ENCODE measurements at places on chromosomes 4 and X. TPM values are rescaled to one million over a fixed set of nuclear protein-coding genes. Genes with fewer than 3 reads are reported as not detected.
A peak's percentile ranks its signal among the peaks of the same experiment; 100 is the strongest.

PCSK1N gene
- not detected for polyA plus RNA-seq

DMRTC1B gene
- 0.70 TPM for polyA plus RNA-seq

TRPC3 gene
- 0.41 TPM for polyA plus RNA-seq

- DNase-seq, result no peak
These were observed 789.2 kb upstream of the INTU start for GRCh38 chr4:126843492-126844067.

DNA sequence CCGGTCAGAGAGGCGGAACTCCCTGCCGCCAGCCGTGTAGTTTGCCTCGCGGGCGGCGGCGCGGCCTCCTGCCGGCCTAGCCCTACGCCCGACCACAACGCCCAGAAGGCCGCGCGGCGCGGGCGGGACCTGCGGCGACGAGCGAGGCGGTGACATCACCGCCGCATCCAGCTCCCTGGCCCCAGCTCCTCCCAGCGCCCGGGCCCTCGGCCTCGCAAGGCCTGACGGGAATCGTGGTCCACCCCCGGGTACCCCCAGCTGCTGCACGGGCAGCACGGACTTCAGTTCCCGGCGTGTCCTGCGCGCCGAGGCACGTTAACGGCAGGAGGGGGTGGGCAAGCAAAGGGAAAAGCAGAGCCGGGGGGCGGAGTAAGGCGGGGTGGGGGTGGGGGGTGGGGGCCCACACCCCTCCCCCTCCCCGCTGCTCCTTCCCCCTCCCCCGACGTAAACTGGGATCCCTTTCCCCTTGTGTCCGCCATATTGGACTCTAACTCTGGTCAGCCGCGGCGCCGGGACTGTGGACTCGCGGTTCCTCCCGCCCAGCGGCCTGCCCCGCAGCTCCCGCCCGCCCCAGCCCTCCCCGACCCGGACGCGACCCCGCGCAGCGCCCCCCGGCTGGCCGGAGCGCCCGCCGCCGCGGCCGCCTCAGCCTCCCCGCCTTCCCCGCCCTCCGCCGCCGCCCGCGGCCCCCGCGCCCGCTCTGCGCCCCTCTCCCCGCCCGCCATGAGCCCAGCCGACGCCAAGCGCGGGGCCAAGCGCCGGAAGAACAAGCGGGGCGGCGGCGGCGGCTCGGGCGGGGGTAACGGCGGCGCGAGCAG lies at the start of gene FAM193A:
FAM193A (plus strand) TSS at position 455 of the 818 bp plus-strand sequence; CDS start at position 724, 269 bp downstream.
- peak; percentile 99 for DNase-seq

GRCh38 chr4:14607001-14607400 lies 395.3 kb upstream of the CPEB2 start:
- DNase-seq, result no peak

DNA sequence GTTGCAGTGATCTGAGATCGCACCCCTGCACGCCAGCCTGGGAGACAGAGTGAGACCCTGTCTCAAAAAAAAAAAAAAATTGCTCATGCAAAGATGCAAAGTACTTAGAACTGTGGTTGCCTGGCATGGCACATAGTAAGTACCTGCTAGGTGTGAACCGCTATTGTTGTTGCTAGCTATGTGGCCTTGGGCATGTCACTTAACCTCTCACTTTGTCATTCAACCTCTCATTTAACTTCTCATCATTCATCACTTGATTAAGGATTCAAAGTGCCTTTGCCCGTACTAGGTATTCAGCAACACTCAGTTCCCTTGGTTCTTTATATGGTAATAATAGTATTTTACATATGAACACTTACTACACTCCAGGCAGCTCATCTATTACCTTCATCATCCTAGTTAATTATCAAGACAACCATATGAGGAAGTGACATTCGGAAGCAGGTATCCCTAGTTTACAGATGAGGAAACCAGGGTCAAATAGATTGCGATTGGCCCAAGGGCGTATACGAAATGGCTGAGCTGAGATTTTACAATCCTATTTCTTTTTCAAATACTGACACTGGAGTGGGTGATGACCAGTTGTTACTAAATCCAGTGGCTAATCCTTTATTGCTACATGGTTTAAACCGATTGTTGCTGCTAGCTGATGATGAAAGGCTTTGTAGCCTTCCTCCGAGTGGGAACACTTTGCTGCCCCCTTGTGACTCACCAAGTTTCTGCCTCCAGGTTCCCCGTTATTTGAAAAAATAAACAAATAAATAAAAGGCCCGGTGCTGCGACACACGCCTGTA lies 28.8 kb upstream of the SOWAHD start:
- peak; percentile 48 for DNase-seq

DNA sequence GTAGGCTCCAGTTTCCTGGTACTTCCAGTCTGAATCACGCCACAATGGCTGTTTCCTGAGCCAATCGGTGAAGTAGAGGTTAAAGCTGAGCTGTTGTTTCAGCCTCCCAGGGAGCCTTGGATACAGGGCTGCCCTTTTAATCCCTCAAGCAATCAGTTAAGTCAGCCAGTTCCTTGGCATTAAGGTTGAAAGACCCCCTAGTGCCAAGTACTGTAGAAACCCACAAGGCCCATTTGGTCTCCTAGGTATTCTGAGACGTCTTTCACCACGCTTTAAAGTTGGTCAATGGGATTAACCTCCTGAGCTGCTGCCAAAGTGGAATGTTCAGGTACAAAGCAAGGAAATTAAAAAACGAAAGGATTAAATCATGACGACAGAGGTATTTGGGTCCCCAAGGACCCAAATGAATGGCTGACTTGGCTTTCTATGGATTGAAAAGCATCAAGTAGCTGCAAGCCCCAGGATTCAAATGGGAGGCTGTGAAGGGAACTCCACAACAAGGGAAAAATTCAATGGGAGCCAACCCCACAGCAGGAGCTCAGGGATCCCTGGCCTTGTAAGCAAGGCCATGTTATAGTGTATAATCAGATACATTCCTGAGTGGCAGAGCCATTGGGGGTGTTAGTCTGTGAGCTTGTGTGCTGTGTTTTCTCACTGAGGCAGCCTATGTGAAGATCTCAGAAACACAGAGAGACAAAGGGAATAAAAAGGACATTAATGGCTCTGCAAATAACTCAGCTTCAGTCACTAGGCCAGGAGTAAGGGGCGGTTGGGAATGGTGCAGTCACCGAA lies 86.0 kb downstream of the ATG4A start:
- DNase-seq, result no peak

DNA sequence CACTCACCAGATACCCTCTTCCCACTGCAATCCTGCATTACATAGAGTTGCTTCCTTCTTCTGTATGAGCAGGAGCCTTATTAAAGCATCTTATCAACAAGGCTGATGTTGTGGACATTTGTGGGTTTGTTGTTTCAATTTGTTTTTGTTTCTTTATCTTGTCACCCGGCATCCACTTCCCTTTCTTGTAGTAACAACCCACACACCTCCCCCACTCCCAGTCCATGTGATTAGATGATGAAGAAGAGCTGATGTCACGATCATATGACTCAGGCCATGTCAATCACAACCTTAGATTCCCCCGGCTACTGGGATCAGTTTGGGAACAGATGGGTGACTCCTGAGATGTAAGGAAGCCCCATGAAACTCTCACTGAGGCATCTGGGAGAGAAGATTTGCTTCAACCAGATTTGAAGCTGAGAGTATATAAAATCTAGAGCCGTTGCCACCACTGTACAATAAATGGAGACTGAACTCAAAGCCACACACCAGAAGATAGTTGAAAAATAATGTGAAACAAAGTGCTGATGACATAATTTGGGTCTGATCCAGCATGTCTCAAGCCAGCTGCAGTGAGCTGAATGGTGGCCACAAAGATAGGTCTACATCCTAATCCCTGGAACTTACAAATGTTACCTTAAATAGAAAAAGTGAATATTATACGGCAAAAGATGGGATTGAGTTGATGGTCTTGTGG lies 34.1 kb upstream of the SRD5A3 start:
- peak; percentile 53 for DNase-seq

DNA sequence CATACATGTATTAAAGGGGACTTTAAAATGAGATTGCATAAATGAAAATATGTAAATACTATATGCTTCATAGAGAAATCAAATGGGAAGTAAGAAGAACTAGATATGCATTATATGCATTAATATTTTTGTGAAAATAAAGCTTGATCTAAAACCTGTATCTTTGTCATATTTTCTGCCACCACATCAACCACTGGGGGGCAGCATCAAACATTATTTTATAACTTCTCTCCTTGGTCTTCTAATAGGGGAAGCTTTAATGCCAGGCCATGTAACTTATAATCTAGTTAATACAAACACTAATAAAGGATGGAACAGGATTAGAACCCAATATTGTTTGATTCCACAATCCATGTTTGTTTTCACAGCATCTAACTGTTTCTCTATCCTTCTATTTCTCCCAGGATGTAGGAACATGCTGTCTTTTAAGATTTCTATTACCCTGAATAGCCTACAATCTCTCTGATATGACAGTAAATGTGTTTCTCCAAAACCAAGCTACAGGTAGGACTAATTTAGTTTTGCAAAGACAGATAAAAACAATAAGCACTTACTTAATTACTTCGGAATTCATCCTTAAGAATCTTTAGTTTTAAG lies 10.0 kb downstream of the QRFPR start:
- peak; percentile 65 for DNase-seq

DNA sequence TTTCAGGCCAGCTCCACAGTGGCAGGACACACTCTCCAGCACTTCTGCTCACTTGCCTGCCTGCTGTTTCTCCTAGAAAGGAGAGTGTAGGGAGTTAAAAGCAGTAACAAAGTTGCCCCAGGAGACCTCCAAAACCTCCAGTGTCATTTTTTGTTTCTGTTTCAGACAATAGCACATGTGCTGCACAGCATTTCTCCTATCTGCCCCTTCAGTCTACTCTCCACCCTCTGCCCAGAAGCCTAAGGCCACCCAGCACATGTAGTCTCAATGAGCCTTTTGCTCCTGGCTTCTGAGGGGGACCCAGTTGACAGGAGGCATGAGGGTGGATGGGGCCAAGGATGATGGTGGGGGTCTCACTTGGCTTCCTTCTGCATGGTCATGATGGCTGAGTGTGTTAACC lies 329.6 kb upstream of the CLNK start:
- no peak for DNase-seq

- peak; percentile 34 for DNase-seq
These were observed 5.0 kb downstream of the ARFIP1 start for GRCh38 chr4:152784490-152785350.

GRCh38 chr4:148749403-148749802 lies 307.2 kb upstream of the NR3C2 start:
- no peak for DNase-seq

- no peak for DNase-seq
These were observed 43.5 kb upstream of the PRDX4 start for GRCh38 chrX:23623797-23624196.

DNA sequence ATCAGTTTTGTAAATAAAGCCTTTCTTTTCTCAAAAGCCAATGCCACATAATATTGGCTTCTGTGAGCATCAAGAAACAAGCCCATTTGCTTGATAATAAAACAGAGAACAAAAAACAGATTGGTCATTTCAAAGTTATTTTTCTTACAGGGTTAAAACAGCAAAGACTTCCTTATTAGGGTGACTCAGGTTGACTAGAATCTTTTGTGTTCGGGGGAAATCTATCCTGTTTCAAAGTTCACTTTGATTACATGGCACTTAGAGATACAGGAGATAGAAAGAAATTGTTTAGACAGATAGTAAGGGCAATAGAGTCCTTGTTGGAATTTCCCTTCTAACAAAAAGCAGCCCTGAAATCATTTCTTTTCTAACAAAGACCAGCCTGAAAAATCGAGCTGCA lies 170.0 kb upstream of the GLRA2 start:
- no peak for DNase-seq

DNA sequence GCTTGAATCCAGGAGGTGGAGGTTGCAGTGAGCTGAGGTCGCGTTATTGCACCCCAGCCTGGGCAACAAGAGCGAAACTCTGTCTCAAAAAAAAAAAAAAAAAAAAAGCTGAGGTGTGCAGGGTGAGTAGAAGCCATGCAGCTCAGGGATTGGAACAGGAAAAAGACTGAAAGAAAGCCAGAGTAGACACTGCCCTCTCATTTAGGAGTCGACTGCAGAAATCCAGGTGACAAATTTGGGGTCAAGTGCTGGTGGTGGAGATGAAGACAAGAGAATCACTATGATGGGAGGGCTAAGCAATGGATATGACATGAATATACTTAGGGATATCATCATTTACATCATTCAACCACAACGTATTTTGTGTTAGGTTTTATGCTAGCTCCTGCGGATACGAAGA lies 1.9 kb downstream of the NEIL3 start:
- no peak for DNase-seq

DNA sequence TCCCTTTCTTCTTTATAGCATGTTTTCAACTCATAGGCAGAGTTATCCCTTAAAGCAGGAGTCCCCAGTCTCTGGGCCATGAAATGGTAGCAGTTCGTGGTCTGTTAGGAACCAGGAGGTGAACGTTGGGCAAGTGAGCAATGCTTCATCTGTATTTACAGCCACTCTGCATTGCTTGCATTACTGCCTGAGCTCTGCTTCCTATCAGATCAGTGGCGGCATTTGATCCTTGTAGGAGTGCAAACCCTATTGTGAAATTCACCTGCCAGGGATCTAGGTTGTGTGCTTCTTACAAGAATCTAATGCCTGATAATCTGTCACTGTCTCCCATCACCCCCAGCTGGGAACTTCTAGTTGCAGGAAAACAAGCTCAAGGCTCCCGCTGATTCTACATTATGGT lies 39.8 kb downstream of the DTHD1 start:
- DNase-seq, result no peak

DNA sequence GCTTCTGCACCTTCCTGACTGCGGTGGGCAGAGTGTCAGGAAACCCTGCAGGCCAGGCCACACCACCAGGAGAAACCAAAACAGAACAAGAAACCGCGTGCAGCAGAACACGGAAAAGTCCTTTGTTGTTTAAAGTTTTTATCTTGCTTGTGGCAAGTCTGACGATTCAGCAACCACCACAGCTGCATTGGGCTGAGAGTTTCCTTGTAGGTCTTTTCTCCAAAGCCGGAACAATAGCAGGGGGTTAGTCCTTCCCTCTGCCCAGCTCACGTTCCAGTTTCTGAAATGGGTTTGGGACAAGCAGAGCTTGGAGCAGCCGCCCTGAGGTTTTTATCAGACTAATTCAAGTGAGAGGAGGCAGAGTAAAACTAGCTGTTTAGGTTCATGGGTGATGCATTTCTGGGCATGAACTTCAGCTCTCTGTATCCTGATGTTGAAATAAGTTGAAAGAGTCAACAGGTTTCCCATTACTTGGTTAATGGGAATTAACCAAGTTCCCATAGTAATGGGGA lies 216.9 kb downstream of the PTTG2 start:
- DNase-seq, result peak; percentile 33

DNA sequence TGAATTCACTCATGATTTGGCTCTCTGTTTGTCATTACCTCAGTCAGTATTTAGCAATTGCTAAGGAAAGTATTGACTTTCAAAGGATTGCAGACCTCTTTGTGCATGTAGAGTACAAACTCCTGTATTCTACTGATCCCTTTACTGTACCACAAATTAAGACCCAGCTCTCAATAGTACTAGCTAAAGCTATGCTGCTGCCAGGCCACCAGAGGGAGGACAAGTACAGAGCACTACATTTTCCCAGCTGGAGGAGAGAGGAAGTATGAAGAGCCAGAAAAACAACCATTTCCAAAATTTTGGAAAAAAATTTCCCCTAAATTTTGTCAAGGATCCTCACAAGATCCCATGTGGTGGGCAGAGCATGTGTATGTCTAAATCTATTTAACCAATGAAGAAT lies 175.0 kb upstream of the MTMR8 start:
- DNase-seq, result no peak

GRCh38 chrX:102840871-102841705 lies 96.0 kb upstream of the RAB40AL start:
- no peak for DNase-seq

GRCh38 chrX:17732138-17732783 lies 5.0 kb upstream of the SCML1 start:
- no peak for DNase-seq
